ENCODE measurements at places on chromosomes 1 and 21. TPM values are rescaled to one million over a fixed set of nuclear protein-coding genes. Genes with fewer than 3 reads are reported as not detected.

The GJA8 gene
- total RNA-seq, result not detected

The MCOLN2 gene
- total RNA-seq, result 0.30 TPM

The RPL5 gene
- total RNA-seq, result 1,003 TPM

The CHI3L1 gene
- 339 TPM for total RNA-seq

Data from smooth muscle cell of the umbilical artery (primary cell).